NCI-H2171 (cell line): ENCODE measurements at places on chromosomes 11 and 22.

- peak; percentile 52 for DNase-seq
Observed at GRCh38 chr22:38753948-38754750, 1.6 kb downstream of the SUN2 start.

DNA sequence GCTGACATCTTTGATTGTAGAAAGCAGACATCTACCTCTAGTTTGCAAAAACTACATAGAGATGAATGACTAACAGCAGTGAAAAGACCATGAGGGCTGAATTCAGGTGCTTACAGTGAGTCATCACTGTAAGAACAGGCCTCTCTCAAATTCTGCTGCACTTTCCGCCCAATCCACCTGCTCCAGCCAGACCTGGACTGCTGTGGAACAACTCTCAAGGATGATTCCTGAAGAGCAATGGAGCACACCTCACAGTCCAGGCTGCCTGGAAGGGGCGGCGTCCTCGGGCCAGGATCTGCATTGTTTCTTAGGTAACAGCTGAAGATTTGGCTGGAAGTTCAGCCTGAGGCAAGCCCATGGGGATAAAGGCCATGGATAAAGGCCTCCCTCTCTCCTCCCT lies 15.1 kb downstream of the APOL2 start:
- DNase-seq, result no peak

DNA sequence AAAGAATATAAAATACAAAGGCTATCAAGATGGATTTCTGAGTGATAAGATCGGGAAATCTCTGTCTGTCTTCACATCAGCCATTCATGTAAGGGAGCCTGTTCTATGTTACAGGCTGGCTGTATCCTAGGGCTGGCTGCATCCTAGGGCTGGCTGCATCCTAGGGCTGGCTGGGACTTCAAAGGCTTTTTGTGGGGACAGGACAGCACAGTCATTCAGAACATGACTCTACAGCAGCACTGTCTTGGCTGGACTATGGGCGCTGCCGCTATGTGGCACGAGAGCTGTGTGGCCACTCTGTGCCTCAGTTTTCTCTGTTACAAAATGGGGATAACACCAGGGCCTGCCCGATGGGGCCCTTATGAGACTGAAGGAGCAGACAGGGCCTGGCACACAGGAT lies 10.2 kb downstream of the ADAMTS8 start:
- DNase-seq, result no peak

GRCh38 chr22:37284805-37285355 lies 2.6 kb downstream of the CYTH4 start:
- no peak for DNase-seq

DNA sequence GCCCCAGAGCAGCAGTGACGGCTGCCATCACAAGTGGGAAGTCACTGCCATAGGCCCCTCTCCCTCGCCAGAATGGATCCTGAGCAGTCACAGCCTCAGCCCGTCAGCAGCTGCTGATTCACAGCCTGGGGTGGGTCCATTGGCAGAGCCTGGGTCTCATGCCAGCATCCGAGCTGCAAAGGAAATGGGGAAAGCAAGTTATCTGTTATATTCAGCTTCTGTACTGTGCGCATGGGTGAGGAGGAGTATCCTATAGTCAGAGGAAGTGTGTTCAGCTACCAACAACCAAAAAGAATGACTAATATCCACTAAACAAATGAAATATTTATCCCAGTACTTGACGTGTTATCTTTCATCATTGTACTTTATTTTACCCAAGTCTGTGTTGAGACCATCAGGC lies 119.7 kb downstream of the RCN1 start:
- no peak for DNase-seq

DNA sequence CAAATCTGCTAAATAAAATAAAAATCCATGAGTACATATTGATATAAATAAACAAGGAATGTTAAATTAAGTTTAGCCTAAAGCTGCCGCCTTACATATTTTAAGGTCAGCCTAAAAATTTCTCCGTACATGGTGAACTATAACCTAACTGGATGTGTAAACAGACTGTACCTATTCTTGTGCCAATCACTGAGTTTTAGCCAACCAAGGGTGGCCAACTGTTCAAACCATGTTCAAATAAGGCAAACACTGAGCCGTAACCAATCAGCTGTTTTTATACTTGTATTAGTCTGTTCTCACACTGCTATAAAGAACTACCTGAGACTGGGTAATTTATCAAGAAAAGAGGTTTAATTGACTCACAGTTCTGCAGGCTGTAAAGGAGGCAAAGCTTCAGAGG lies 8.6 kb upstream of the QSER1 start:
- DNase-seq, result no peak

DNA sequence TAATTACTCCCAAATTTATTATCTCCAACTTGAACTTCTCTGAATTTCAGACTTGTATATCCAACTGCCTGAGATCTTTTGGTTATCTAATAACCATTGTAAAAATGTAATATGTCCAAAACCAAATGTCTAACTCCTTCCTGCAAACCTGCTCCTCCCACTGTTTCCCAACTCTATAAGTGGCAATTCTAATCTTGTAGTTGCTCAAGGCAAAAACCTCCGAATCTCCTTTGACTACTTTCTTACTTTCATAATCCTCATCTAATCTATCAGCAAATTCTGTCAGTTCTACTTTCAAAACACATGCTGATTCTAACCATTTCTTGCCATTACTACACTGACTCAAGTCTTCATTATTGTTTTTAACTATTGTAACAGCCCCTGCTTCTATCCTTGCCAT lies 55.7 kb downstream of the FAM168A start:
- DNase-seq, result no peak

GRCh38 chr22:27213294-27213693 lies 555.9 kb downstream of the MIAT start:
- DNase-seq, result no peak

DNA sequence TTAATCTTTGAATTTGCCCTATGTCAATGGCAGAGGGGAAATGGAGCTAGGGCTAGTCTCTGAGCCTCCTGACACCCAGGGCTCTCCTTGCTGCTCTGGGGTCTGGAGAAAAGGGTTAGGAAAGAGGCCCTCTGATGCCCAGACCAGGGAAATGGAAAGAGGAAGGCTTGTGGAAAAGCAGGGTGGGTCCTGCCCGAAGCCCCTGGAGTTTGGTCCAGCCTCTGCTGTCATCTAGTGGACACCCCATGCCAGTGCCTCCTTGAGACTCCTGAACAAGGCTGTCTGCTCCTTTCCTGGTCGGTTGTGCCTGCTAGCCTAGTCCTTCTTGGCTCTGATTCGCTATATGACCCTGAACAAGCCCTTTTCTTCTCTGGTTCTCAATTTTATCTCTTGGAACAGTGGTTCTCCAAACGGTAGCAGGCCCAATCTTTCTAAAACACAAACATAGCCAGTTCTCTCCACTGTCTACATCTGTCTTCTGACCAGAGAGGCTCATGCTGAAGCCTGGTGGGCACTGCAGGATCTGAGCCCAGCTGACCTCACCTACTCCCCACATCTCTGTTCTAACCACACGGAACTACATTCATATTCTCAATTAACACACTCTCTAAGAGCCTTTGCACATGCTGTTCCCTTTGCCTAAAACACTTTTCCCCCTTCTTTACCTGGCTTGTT lies 8.8 kb upstream of the PLA2G3 start:
- DNase-seq, result peak; percentile 51

DNA sequence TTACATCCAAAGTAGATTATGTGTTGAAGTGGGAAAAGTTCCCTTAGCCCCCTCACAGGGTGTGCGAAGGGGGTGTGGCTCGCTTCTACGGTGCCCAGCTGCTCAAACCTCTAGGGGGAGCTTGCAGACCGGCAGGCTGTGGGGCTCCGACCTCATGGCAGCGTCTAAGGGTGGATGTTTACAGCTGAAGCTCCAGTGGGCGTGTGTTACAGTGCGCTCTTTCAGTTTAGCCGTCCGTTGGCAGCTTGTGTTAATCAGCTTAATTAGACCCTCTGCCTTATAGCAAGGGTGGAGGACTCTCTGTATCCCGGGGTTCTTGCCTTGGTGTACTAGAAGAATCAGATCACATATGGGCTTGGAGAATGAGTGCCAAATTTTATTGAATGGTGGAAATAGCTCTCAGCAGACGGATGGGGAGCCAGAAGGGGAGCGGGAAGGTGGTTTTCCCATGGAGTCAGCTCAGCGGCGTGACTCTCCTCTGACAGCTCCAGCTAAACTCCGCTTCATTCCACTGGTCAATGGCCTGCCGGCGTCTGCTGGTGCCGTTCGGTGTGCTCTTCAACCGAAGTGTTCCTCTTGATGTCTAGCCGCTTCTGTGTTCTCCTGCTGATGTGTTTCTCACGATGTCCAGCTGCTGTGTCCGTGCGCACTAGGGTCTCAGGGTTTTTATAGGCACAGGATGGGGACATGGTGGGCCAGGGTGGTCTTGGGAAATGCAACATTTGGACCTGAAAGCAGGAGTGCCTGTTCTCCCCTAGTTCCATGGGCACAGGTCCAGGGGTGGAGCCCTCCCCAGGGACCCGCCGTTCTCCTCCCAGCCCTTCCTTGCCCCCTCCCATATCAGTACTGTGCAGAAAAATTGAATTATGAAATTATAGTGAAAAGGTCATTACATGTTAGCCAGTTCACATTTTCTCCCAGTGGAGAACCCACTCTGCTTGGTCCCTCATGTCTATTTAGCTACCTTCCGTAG lies 28.6 kb upstream of the OR10G7 start:
- peak; percentile 52 for DNase-seq
